ENCODE measurements at places on chromosomes 1 and 21.

GRCh38 chr1:9992910-9993309 is 4.1 kb upstream of the RBP7 start:
- DNase-seq: no peak

- DNase-seq: no peak
Measured at GRCh38 chr1:32623775-32624174, 26.6 kb downstream of the ZBTB8OS start.

- DNase-seq: peak; percentile 76
Measured at GRCh38 chr1:197787056-197787455, 11.8 kb upstream of the DENND1B start.

GRCh38 chr1:248858096-248858890 is 592 bp downstream of the ZNF692 start:
- peak; percentile 64 for DNase-seq

DNA sequence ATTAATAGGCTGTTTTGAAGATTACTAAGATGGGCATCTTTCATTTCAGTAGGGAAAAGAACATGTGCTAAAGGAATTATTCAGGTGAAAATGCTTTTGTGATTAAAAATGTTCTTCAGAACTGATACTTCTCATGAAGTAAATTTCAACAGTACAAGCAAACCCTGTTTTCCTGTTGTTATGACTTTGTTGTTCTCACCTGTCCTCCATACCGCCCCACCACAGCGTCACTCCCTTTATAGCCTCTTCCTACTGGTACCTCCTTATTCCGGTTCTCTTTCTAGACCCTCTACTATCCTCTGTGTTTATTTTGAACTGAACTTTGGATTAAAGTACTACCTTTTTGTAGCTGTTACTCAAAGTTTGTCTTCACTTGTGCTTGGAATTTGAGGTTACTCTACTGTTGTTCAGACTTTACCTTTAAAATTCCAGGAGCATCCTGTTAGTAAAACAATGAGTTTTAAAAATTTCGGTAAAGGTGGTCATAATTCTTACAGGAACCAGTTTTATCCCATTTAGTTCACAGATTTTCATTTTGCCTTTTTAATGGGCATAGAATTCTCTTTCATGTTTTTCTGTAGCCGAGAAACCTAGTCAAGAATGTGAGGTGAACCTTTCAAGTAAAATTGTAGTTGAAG is 10.9 kb downstream of the CNST start:
- no peak for DNase-seq

GRCh38 chr1:32404946-32405345 is 10.7 kb upstream of the BSDC1 start:
- DNase-seq: peak; percentile 48

GRCh38 chr1:220879509-220880361 is 492 bp downstream of the HLX start:
- peak; percentile 44 for DNase-seq

- DNase-seq: no peak
Measured at GRCh38 chr1:105608713-105609112, 1447.8 kb upstream of the PRMT6 start.

- DNase-seq: no peak
Measured at GRCh38 chr1:193539731-193540459, 353.5 kb upstream of the B3GALT2 start.

GRCh38 chr1:117635805-117636204 is 30.0 kb downstream of the TENT5C start:
- no peak for DNase-seq

- no peak for DNase-seq
Measured at GRCh38 chr1:202588503-202589189, 121.6 kb downstream of the SYT2 start.

DNA sequence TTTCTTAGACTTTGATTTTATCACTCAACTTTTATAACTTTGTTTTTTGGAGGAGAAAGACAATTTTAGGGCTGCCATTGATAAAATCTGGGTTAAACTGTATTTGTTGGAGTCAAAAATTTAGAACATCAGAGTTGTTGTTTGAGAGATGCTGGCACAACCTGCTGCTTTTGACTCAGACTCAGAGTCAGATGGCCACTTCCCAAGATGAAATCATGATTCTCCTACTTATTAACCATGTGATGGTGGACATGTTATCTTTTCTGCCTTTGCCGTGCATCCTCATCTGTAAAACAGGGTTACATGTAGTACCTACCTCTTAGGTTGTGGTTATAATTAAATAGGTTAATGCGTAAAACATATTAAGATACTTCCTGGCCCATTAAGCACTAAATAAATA is 71.2 kb downstream of the PLA2G4A start:
- no peak for DNase-seq

GRCh38 chr21:39014747-39015146 is 168.5 kb downstream of the PSMG1 start:
- DNase-seq: peak; percentile 98

GRCh38 chr1:167911413-167911812 is 2.5 kb downstream of the ADCY10 start:
- DNase-seq: no peak

DNA sequence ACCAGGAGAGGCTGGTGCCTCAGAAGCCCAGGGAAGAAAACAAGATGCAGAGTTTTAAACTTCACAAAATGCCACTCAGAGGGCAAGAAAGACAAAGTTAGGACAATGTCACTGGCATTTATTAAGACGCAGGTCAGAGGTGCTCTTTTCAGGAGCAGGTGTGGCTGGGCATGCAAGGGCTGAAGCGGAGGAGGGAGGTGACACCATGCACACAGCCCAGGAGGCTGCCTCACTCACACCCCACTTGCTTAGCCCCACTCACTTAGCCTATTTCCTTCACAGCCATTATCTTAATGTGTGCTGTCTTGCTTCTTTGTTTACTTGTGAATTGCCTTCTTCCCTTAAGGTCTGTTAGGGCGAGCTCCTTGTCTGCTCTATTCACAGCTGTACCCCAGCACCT is 17.2 kb downstream of the HIVEP3 start:
- DNase-seq: no peak

- DNase-seq: peak; percentile 78
Measured at GRCh38 chr1:225626698-225627097, 26.2 kb downstream of the ENAH start.

DNA sequence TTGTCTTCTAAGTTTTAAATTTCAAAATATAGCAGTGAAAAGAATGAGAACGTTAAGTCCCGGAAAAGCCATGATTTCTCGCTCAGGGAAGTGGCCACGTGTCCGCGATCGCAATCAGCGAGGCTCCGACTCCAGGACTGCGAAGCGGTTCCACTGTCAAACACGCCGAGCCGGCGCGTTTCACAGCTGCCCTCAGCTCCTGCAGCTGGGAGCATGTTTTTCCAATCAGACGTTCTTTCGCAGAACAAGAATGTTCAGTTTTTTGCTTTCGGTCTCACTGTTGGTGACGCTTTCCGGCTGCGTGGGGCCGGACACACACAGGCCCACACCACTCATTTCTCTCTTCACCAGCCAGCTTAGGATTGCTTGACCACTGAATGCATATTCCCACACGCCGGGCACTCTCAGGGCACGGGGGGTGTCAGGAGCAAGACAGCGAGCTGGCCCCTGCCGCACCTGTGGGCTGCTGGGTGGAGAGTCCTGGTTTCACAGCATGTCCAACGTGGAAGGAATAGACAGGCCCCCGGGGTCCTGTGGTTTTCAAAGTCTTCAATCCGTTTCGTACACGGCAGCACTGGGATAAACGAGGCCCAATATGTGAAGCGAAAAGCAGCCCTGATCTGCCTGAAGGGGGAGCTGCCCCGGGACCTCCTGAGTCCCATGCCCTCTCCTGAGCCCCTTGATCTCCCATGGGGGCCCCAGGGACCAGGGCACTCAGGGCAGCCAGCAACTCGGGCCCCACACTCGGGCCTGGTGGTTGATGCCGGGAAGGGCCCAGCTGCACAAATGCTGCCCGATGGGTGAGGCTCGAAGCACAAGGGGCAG is 47.3 kb upstream of the COL18A1 start:
- peak; percentile 28 for DNase-seq

DNA sequence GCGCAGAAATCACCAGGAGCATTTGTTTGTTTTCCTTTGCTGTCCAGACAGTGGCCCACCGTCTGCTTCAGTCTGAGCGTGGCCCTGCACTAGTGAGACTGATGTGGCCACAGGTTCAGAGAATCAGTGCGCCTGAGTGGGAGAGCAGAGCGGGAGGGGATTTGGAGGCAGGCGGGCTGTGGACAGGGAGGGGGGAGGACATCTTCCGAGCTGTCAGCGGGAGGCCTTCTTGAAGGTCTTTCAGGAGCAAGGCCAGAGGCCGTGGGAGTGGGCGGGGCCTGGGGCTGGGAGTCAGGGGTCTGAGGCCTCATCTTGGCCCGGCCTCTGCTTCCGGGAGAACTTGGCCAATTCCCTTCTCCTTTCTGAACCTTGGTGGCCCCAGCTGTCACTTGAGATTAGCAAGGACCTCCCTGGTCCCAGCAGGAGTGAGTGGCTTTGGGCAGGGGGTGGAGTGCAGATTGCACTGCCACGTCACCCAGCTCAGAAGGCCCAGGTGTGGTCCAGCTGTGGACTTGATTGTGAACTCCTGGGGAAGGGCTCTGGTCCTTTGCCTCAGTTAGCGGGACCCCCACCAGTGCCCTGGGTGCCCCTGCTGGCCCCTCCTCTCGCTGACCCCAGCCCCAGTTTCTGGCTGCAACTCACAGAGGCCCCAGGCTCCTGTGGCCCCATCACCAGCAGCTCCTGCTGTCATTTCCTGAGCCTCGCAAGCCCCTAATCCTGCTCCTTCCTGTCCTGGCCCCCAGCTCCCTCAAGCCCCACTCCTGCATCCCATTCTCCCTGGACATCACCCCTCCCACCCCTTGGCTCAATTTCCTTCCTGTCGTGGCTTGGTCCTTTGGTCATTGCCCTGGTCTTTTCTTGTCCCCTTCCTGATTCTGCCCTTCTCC is 8.4 kb downstream of the TNFRSF1B start:
- DNase-seq: no peak

DNA sequence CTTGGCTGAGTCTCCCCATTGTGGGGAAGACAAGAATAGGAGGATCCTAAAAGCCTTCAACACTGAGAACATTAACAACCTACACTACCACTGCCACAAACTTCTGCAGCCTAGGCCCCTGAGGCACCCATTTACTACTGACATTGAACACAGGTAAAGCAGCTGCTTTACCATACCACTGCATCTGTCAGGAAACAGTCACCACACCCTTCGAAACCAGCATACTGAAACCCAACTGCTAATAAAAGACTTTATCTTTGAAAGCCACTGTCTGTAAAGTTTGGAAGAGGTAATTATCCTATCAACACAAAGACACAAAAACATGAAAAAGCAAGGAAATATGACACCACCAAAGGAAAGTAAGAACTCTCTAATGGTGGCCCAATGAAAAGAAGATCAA is 7.4 kb downstream of the IFNAR1 start:
- no peak for DNase-seq

DNA sequence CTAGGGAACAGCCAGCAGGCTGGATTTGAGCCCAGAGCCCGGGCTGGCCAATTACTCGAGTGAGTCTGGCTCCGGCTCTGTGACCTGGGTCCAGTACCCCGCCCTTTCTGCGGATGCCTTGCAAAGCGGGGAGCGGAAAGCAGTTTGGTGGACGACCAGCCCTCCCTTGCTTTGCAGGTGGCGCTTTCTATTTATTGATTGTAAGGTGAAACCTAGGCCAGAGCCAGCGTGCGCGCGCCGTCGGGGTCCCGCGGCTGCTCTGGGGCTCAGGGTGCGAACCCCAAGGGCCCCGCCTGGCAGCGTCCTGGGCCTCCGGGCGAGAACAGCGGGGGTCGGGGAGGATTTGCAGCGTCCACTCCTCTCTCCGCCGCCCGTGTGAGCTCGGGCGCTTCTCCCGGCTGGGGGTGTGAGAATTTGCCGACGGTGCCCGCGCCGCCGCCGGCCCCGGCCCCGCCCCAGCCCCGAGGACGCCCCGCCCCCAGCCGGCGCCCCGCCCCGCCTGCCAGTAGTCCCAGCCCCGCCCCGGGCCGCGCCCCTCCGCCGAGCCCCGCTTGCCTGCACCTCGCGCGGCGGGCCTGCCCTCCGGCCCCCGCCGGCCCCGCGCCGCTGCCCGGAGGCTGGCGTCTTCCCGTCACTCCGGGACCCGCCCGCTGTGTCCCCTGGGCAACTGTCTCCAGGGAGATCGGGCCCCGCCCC is 37.6 kb downstream of the PIK3CD start:
- DNase-seq: peak; percentile 61

- no peak for DNase-seq
Measured at GRCh38 chr1:48715921-48716320, 60.8 kb downstream of the BEND5 start.

DNA sequence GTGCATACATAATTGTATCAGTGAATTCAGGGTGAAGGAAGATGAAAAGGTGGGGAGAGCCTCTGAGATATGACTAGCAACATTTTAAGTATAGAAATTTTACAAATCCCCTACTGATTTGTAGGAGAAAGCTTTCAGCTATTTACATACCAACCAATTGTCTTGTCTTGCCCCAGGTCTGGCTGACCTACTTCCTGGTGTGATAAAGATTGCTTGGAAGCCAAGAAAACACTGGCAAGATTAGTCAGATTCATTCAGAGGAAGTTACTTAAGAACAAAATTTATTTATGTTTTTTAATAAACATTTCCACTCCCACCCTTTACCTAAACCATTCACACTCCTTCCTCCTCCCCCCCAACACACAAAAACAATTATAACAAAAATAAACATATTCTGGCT is 17.5 kb downstream of the PTGS2 start:
- peak; percentile 89 for DNase-seq

- DNase-seq: no peak
Measured at GRCh38 chr1:24386931-24387330, 26.7 kb downstream of the STPG1 start.

DNA sequence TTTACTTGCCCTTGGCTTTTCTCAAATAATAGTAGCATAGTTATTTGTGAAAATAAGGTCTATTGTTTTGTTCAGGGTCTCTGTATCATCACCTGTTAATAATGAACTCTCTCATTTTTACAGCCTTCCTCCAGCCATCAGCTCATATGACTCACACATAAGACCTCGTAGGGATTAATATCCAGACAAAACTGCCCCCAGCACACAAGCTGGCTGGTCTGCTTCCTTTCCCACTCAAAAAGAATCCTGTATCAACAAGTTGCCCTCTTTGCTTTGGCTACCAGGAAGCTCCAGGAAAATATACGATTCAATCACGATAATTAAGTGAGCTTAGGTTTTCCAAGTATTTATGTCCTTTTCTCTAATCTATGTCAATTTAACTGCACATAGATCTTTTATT is 119.2 kb downstream of the DMRTB1 start:
- DNase-seq: peak; percentile 61

DNA sequence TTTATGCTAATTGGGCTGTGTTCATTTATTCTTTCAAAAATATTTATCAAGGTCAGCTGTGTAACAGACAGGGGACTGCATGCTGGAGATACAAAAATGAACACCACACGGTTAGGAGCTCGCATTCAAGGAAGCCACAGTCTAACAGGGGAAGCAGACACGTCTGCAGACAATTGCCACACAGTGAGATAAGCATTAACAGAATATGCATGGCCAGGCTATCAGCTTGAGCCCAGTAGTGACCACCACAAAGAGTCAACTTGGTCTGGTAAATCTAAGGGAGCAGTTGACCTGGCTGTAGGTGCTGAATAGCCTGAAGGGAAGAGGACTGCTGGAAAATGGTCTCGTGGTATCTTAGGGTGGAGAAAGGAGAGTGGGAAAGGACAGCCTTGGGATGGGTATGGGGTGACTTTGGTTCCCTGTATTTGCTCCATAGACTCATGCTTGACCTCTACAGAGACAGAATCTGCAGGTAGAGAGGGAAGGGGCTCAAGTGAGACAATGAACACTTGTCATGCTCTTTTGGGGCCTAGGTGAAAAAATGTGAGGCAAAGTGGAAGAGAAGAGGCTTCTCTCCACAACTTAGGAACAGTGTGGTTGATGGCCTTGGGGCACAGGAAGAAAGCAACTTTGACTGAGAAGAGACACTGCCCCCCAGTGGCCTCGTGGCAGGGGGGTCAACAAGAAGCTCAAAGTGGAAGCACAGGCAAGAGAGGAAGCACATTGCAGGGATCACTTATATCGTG is 7.6 kb upstream of the NPL start:
- peak; percentile 50 for DNase-seq
